Mesenchymal stem cell (in vitro differentiated cells and primary cell): ENCODE measurements at places on chromosomes 6 and 20.

DNA sequence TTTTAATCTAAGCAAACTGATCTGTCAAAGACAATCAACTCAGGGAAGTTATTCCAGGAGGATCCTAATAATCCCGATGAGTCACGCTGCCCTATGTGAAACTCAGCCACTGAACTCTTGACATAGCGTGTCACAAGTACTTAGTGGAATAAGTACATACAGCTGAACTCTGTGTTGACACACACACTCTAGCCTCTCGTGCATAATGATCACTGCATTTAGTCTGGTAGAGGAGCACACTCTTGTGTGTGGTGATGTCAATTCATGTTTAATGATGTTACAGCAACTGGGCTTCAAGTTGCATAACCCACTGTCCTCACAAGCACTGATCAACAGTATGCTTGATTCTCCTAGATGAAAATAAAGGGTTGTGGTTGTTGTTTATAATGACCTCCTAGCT, 148.3 kb downstream of the HACE1 start:
- peak; percentile 100 for DNase-seq

GRCh38 chr20:41927655-41928054, 309.5 kb upstream of the CHD6 start:
- DNase-seq: no peak

- DNase-seq: no peak
These were observed 40.4 kb downstream of the GPLD1 start for GRCh38 chr6:24448828-24449525.

GRCh38 chr6:149821492-149821891, 42.7 kb downstream of the LRP11 start:
- DNase-seq: no peak

- DNase-seq: no peak
These were observed 48.9 kb downstream of the NOL4L start for GRCh38 chr20:32535953-32536823.

DNA sequence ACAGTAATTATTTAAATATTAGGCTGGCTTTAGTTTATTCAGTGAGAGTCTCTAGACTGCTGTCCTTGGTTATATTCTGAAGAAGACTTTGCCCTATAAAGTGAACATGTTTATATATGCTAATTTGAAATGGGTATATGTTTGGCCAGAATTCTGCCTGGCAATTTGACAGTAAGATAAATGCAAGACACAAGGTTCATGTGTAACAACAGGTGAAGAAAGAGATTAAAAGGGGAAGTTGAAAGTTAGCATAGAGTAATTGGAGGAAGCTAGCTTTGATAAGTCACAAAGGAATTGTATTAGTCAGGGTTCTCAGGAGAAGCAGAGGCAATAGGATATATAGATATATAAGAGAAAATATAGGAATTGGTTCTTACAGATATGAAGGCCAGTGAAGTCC, 191.4 kb downstream of the CENPW start:
- no peak for DNase-seq

DNA sequence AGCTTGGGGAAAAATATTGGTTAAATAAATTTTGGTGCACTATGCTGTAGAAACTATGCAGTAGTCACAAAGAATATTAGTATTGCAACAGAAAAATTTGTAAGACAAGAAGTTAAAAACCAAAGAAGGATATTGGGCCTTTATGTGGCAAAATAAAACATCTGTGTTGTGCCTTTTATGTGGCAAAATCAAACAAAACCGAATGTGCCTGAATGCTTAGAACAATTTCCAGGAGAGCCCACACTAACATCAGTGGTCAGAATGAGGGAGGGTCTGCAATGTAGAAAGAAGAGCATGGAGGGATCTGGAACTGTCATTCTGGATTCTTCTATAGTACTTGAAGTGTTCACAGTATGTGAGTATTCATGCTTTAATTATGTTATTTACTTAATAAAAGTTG, 75.2 kb downstream of the L3MBTL3 start:
- no peak for DNase-seq

DNA sequence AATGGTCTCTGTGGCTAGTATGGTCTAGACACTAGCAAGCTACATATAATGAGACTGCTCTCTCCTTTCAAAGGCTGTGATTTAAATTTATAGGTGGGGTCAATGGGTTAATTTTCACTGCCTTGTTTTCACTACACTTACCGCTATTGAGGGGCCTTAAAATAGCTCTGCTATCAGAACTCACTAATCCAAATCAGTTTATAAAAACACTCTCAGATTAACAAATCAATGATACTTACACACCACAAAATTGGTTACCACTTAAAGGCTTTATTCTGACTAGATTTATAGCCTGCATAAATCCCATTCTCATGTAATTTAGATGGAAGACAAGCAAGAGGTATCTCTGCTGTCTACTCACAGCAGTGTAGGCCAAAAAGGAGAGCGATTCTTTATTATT, 313.0 kb upstream of the AGPAT4 start:
- no peak for DNase-seq

DNA sequence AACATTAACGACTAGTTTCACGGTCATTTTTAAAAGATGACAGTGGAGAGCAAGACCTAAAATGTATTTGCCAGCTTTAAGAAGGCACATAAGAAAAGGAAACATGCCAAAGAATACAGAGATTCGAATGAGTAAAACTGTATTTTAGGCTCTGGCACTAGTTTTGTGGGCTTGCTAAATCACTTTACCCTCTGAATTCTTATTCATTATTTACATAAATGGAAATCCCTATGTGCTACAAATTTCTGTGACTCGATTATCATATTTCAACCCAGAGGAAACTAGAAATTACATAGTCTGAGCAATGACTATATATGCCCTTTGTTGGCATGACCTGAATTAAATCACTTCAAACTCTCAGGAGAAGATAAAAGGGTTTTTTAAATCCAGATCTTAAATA, 441.7 kb upstream of the RNF217 start:
- no peak for DNase-seq
